ENCODE measurements at places on chromosomes 3 and 15. TPM values are rescaled to one million over a fixed set of nuclear protein-coding genes. Genes with fewer than 3 reads are reported as not detected.

Gene IL5RA
- polyA plus RNA-seq = 3.2 TPM

GRCh38 chr3:168498194-168498593 is 402.5 kb upstream of the GOLIM4 start:
- no peak for DNase-seq

DNA sequence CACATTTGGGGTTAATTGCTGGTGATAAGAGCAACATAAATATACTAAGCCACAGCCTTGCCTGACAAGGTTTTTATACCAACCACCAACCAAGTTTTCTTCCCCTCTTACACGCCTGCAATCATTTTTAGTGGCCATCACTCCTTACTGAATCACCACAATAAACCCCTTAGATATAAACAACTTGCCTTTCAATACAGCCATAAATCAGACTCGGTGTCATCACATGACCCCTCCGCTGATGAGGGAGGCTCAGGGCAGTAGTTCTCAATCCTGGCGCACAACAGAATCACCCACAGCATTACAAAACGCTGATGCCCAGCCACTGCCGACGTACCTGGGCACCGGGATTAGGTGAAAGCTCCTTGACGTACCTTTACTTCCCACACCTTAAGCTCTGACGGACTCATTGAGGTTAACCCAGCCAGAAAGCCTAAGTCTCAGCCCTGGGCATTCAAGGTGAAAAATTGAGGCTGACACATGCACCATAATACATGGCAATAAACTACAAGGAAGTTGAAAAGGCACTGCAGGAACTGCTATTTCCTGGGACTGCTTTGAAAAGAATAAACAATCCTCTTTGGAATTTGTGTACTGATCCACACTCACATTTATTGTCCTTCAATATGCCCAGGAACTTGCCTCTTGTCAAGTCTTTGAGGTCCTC is 17.1 kb downstream of the ADCY5 start:
- DNase-seq = no peak

GRCh38 chr3:168094877-168095610 is 680 bp downstream of the GOLIM4 start:
- DNase-seq = peak; percentile 76

- no peak for DNase-seq
These were observed 11.9 kb upstream of the PKM start for GRCh38 chr15:72242775-72243370.

- DNase-seq = no peak
These were observed 26.7 kb downstream of the PCYT1A start for GRCh38 chr3:196260784-196261183.

DNA sequence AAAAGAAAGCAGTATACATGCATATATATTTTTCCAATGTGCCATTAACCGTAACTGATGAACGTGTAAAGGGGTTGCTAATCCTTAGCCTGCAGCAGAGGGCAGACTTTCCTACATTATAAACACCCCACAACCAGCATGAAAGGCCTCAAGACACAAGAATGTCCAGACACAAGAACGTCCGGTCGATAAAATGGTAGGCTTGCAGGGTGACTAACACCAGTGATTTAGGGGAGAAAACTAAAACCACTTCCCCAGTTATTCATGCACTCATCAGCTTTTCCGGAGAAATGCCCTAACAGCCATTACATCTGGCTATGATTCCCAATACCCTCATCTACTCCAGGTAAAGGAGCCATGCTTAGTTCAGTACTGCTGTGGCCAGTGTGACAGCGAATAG is 57.4 kb downstream of the LRTM1 start:
- DNase-seq = no peak

DNA sequence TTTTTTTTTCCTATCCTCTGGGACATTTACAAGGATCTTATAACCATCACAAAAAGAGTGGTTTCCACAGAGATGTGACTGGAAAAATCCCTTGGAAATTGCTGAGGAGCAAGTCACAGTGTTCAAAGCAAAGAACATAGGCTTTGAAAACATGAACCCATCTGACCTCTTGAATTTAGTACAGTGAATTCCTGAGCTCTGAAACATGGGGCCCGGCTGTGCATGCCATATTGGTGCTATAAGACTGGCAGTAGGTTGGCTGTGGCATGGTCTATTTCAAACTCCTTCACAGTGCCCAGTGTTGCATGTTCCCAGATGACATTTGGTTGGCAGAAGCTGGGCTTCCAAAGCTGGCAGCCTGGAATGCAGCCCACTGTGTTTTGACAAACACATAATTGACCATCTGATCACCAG is 202.2 kb downstream of the TIGIT start:
- DNase-seq = no peak
